Kasumi-1 (cell line): ENCODE measurements at places on chromosomes 6 and 20.

DNA sequence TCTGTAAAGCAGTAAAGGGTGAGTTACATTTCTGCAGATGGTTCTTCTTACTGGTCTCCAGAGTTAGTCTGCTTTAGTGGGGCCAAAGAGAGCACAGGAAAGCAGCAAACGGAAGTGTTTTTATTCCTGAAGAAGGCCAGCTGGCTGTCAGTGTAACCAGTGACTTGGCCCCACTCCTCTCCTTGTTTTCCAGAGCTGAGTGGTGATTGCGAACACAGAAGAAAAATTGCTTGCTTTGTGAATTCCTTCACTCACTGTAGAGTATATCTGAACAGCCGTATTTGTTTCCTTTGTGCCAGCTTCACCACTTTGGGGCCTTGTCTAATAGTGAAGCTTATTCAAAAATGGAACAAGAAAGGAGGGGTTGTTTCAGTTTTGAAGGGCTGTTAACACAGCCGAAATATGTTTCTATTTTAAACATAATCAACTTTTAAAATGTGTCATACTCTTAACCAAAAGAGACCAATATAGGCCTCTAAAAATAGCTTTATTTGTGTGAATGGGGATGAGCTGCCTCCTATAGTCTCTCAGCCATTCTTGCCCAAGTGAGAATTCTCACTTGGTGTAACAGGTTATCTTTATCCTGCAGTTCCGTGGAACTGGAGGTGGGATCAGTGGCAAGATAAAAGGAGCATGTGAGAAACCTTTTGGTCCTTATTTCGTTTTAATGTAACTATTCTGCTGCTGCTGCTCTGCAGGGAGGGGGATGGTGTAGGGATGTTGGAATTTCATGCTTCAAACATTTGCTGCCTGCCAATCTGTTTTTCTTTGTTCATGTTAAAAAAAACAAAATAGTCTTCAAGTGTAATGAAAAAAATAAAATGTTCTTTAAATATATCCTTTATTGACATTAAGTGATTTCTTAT, 37.8 kb downstream of the ZC2HC1B start:
- DNase-seq = no peak

GRCh38 chr6:20366082-20366830, 35.4 kb upstream of the E2F3 start:
- DNase-seq = no peak

DNA sequence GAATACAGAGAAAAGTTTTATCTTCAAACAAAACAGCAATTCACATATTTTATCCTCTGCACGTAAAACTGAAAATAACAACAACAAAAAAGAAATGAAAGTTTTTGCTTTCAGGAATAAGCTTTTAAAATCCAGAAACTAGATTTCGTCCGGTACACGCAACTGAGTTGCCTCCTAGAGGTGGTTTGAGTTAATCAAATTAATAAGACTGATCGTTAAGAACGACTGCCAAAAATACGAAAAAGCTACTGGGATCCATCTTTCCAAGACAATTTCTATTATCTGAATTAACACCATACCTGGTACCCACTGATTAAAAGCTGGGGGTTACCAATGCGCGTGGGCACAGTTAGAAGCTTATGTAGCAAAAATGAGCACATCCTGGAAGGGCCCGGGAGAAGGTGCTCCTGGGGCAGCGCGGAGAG, 669 bp downstream of the PDCD2 start:
- no peak for DNase-seq

- no peak for DNase-seq
These were observed 47.6 kb downstream of the RCAN2 start for GRCh38 chr6:46443623-46444022.

- DNase-seq = no peak
These were observed 437.8 kb downstream of the UTRN start for GRCh38 chr6:144722925-144723324.

DNA sequence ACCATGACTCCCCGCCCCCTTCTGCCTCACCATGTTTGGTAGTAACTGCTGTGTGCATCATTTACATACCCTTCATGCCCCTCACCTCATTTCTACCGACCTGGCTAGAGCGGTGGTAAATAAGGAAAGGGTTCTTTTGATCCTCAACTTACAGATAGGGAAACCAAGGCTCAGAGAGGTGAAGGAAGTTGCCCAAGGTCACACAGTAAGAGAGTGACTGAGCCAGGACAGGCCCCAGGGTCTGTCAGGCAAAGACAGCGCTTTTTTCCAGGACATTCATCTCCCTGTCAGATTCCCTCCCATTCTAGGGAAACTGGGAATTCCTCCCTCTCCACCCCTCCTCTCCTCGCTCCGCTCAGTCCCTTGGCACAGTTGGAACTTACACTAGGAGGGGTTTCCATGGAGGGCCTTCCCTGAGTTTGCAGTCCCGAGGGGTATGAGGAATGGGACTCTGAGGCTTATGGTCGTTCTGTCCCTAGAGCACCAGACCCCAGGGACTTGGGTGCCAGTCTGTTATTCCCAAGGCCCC, 2.0 kb downstream of the VSTM2L start:
- DNase-seq = no peak

GRCh38 chr6:154615483-154616025, 105.1 kb upstream of the CNKSR3 start:
- peak; percentile 81 for DNase-seq

DNA sequence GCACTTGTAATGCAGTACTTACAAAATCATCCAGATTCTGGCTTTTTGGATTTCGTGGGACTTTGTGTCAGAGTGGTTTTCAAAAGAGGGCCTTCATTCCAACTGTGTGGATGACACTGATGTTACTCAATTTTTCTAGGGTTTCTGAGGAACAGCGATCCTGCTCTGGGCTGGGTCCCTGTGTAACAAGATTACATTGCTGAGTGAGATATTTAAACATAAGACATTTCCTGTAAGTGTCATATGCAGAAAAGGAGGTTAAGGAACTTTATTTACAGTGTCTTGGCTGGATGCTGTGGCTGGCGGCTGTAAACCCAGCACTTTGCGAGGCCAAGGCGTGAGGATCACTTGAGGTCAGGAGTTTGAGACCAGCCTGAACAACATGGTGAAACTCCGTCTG, 6.7 kb downstream of the ZFAND3 start:
- DNase-seq = no peak

GRCh38 chr6:22880686-22881433, 311.5 kb downstream of the HDGFL1 start:
- DNase-seq = no peak

DNA sequence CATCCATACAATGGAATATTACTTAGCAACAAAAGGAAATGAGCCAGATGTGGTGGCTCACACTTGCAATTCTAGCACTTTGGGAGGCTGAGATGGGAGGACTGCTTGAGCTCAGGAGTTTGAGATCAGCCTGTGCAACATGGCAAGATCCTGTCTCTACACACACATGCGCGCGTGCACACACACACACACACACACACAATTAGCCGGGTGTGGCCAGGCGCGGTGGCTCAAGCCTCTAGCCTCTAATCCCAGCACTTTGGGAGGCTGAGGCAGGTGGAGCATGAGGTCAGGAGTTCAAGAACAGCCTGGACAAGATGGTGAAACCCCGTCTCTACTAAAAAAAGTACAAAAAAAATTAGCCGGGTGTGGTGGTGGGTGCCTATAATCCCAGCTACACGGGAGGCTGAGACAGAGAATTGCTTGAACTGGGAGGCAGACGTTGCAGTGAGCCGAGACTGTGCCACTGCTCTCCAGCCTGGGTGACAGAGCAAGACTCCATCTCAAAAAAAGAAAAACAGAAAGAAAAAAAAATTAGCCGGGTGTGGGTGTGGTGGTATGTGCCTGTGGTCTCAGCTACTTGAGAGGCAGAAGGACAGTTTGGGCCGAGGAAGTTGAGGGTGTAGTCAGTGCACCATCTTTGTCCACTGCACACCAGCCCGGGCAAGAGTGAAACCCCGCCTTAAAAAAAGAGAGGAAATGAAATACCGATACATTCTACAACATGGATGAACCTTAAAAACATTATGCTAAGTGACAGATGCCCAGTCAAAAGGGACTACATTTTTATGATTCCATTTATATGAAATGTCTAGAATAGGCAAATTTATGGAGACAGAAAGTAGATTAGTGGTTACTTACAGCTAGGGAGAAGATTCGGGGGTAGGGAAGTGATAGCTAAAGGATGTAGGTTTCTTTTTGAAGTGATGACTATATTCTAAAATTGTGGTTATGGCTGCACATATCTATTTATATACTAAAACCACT, 52.5 kb downstream of the RBL1 start:
- DNase-seq = peak; percentile 5

GRCh38 chr6:56003616-56004015, 128.2 kb upstream of the BMP5 start:
- DNase-seq = no peak

GRCh38 chr6:119294984-119295383, 54.6 kb downstream of the MAN1A1 start:
- DNase-seq = no peak

DNA sequence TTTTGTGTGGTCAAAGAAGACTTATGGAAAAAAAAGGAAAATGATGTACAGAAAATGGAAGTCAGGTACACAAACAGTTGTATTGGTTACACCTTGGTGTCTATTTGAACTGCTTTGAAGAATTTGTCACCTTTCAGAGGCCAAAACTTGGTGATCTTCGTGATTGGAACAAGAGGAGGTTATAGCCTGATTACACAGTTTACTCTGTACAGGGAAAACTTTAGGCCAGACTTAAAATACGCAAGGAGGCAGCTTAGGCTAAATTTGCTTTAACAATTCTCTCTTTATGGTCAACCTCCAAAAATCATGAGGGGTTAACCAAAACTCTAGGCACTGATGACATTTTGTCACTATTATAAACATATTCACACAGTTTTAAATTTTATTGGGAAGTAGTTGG, 353.7 kb downstream of the PRKN start:
- DNase-seq = no peak

DNA sequence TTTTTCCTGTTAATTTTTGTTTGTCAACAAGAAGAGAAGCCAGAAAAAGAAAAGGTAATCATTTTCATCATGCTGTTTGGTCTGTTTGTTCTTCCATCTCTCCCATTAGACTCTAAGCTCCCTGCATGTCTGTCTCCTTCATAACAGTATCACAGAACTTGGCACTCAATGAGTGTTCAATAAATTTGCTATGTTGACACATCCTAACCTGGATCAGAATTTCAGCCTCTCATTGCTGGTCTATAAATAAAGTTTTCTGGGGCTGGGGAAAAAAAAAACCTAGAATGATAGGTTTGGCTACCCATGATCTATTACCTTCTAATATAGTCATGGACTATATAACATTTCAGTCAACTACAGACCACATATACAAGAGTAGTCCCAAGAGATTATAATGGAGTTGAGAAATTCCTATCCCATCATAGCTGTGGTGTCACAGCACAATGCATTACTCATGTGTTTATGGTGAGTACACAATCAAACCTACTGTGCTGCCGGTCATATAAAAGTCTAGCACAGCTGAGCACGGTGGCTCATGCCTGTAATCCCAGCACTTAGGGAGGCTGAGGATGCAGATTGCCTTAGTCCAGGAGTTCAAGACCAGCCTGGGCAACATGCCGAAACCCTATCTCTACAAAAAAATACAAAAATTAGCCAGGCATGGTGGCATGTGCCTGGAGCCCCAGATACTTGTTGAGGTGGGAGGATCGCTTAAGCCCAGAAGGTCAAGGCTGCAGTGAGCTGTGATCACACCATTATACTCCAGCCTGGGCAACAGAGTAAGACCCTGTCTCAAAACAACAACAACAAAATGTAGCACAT, 5.9 kb downstream of the NUDT3 start:
- DNase-seq = no peak

GRCh38 chr20:44856856-44857448, 28.6 kb upstream of the YWHAB start:
- DNase-seq = no peak

DNA sequence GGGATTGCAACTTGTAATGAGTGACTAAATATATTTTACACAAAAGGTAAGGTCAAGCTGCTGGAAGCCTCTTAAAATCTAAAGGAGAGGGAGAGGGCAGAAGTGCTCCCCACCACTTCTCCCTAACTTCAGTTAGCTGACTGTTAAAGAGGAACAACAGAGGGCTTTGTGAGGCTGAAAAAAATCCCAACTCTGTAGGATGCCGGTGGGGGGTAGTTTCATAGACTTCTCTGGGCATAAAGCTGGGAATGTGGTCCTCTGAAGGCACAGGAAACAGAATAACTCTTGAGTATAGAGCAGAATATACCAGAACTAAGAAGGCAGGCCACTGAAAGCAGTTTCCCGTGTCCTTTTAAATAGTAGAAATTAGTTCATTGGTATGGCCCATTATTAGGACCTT, 71.6 kb downstream of the KIF6 start:
- no peak for DNase-seq

DNA sequence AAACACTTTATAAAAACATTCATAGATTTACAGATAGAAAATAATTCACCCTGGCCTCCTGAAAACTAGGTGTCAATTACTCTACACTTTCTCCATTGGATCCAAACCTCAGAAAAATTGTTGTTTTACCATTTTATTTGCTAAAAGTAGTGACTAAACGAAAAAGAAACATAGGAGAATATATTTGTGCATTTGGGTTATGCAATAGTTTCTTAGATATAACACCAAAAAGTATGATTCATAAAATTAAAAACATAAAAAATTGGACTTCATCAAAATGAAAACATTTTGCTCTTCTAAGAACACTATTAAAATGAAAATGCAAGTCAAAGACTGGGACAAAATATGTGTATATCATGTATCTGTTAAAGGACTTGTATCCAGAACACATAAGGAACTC, 671.3 kb downstream of the MAFB start:
- DNase-seq = no peak

- DNase-seq = no peak
These were observed 18.1 kb upstream of the OSER1 start for GRCh38 chr20:44228465-44229258.

GRCh38 chr6:108804956-108805355, 43.3 kb upstream of the ARMC2 start:
- no peak for DNase-seq
